ENCODE measurements at places on chromosomes 16 and 17.

DNA sequence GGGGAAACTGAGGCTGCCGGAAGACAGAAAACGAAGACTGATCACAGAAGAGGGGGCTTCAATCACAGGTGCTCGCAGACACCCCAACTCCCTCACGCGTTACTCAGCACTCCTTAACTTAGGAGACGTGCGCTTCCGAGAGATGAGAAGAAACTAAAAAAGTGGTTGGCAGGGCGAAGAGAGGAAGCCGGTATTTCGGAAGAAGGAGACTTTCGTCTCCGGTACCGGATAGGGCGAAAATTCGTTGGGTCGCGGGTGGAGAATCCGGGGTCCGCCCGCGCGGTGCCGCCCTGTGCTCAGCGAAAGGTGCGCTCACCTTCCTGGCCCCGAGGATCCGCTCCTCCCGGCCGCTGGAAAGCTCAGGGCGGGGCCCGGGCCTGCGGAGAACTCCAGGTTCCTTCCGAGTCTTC lies 917 bp upstream of the TBX2 start:
- DNase-seq, result no peak

DNA sequence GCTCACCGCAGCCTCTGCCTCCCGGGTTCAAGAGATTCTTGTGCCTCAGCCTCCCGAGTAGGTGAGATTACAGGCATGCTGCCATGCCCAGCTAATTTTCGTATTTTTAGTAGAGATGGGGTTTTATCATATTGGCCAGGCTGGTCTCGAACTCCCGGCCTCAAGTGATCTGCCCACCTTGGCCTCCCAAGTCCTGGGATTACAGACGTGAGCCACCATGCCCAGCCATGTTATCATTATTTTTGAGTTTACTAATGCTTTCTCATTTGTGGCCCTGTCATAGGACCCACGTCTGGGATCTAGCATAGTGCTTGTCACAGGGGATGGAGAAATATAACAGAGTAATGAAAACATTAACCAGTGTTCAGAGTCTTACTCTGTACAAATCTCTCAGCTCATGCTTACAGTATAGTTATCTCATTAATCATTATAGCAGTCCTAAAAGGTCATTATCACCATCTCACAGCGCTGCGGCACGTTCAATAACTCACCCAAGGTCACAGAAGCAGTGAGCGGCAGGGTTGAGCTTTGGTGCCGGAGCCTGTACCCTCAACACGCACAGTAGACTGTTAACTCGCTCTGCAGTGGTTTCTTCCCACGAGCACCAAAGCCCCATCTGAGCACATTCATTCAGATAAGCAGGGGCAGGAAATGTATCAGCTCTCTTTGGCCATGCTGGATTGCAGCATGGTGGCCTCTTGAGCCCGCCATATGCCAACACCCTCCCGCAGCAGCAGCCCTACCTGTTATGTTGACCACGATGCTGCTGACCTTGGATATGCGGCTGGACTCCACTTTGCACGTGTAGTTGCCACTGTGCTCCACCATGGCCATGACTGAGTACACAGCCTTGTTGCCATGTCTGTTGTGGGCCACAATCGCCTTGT lies 21.4 kb downstream of the PECAM1 start:
- DNase-seq, result no peak

DNA sequence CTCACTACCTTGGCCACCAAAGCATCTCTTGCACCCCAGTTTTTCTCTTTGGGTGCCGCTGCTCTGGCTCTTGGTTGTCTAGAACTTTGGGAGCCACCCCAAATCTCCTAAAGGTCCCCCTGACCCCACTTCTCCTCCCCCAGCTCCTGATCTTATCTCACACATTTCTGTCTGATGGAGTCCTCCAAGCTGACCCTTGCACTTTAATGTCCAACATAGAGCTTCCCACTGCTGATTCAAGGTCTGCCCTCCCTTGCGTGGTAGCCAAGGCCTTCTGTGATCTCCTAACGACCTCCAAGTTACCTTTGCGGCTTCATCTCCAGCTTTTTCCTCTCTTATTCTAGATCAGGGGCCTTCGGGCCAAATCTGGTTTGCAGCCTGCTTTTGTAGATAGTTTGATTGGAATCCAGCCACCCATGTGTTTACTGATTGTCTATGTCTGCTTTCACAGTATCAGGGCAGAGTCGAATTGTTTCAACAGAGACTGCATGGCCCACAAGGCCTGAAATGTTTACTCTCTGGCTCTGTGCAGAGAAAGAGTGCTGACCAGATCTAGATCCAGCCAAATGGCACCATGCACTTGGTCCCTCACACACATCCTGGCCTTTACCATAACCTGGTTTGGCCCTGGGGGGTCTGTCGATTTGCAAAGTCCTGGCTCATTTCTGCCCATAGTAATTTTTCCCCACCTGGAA lies 168.6 kb downstream of the HAPSTR1 start:
- no peak for DNase-seq

DNA sequence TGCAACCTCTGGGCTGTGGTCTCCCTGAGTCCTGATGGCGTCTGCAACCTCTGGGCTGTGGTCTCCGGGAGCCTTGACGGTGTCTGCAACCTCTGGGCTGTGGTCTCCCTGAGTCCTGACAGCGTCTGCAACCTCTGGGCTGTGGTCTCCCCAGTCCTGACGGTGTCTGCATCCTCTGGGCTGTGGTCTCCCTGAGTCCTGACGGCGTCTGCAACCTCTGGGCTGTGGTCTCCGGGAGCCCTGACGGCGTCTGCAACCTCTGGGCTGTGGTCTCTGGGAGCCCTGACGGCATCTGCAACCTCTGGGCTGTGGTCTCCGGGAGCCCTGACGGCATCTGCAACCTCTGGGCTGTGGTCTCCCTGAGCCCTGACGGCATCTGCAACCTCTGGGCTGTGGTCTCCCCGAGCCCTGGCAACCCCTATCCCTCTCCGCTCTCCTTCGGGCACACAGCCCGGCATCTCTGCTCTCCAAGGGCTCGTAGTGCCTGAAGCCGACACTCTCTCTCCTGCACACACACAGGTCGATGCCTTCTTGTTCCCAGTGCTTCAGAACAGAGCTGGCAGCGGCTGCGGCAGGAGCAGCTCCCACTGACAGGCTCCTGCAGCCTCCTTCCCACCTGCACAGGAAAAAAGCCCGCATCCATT lies 45.6 kb downstream of the METRNL start:
- no peak for DNase-seq

GRCh38 chr16:77899416-77899815 lies 111.1 kb downstream of the VAT1L start:
- no peak for DNase-seq

DNA sequence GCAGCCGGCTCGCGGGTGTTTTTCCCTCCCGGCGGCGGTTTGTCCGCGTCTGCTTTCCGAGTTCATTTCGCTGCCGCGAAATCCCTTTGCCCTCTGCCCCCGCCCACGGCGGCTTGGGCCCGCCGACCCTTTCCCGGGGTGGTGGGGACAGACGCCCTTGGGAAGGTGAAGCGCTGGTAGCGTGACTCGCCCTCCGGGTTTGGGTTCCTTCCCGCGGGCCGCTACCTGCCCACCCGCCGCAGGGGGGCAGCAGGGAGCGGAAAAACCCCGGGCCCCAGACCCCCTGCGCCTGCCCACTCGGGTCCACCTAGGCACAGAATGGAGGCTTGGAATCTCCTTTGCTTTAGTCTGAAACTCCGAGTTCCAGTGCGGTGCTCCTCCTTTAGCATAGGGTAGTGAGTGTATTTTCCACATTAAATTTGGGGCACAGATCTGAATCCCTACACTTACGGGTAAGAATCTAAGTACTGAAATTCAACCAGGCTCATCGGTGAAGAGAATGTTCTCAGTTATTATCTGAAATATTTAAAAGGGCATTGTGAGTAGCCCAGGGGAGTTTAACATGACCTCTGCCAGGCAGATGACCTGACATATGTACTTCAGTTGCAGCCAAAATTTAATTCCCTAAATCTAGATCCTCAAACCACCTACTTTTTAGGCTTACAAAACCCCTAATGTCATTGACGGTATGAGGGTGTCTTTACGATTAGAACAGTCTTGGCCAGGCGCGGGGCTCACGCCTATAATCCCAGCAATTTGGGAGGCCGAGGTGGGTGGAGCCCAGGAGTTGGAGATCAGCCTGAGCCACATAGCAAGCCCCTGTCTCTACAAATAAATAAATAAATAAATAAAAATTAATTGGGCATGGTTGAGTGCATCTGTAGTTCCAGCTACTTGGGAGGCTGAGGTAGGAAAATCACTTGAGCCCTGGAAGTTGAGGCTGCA lies 1.0 kb downstream of the NME2 start:
- peak; percentile 42 for DNase-seq

- DNase-seq, result no peak
These were observed 447.6 kb upstream of the CA10 start for GRCh38 chr17:52606098-52606497.

DNA sequence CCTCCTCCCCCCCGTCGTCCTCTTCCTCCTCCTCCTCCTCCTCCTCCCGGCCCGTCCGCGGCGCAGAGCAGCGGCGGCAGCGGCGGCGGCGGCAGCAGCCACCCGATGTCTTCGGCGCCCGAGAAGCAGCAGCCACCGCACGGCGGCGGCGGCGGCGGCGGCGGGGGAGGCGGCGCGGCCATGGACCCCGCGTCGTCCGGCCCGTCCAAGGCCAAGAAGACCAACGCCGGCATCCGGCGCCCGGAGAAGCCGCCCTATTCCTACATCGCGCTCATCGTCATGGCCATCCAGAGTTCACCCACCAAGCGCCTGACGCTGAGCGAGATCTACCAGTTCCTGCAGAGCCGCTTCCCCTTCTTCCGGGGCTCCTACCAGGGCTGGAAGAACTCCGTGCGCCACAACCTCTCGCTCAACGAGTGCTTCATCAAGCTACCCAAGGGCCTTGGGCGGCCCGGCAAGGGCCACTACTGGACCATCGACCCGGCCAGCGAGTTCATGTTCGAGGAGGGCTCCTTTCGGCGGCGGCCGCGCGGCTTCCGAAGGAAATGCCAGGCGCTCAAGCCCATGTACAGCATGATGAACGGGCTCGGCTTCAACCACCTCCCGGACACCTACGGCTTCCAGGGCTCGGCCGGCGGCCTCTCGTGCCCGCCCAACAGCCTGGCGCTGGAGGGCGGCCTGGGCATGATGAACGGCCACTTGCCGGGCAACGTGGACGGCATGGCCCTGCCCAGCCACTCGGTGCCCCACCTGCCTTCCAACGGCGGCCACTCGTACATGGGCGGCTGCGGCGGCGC lies at the start of gene FOXF1:
TSS of gene FOXF1 (plus strand) at position 63 of the 797 bp plus-strand sequence. CDS start at position 106, 43 bp downstream.
- DNase-seq, result peak; percentile 19

DNA sequence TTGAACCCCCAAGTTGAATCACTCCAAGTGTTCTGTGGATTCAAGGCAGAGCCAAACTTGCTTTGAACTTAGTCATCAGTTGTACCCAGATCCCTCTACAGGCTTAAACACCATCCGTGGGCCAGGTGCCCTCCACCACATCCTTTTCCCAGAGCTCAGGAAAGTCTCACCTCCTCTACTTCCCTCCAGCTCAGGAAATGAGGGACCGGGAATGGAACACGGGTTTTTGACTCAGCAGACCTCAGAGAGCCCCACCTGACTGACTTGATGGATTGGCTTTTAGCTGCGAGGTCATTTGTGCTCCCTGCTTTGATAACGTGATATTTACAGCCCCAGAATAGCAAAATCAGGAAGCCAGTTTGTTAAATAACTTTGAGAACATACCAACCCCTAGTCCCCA lies 20.1 kb downstream of the GID4 start:
- DNase-seq, result no peak

DNA sequence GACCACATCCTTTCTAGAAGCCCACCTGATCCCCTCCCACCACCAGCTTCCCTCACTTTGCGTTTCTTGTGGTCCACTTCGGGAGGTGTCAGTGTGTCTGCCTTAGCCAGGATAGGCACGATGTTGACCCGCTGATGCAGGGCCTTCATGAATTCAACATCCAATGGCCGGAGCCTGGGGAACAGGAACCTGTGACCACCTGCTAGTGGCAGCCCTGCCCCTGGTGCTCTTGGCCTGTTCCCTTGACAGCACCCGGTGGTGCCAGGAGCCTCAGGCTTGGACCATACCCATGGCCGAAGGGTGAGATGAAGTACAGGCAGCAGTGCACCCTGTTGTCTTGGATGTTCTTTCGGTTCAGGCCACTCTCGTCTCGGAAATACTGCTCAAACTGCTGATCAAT lies 7.2 kb upstream of the MTMR4 start:
- no peak for DNase-seq

DNA sequence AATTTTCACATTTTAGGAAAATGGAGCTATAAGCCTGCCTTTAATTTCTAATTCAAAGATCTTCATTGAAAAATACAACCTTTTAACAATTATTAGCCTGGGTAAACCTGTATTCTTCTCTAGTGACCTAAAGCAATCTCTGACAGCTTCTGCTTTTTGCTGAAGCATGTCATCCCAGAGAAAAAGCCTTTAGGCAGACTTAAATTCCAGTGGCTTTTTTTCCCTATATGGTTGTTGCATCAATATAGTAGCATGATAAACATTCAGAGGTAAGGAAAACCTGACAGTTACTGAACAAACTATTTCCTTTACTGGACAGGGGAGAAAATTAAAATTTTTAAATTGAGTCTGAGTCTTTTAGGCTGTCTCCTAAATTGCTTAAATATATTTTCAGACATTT lies 7.8 kb upstream of the EVI2A start:
- no peak for DNase-seq

DNA sequence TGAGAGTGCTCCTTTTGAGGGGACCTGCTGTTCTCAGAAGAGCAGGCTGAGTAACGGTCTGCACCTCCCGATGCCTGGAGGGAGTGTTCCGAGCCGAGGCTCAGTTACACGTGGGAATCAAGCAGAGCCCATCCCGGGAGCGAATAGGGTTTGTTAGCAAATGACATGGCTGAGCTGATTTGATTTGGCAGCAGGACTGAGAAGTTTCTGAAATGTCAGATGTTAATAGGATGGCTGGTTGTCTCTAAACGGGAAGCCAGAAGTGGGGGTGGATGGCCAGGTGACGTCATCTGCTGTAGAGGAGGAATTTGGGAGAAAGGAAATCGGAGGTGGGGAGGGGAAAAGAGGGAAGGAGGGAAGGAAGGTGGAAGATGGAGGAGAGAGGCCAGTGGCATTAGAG lies 128.0 kb downstream of the RAP1GAP2 start:
- peak; percentile 7 for DNase-seq
